ENCODE measurements at places on chromosomes 11 and 22. TPM values are rescaled to one million over a fixed set of nuclear protein-coding genes. Genes with fewer than 3 reads are reported as not detected.
A peak's percentile ranks its signal among the peaks of the same experiment; 100 is the strongest.

DNA sequence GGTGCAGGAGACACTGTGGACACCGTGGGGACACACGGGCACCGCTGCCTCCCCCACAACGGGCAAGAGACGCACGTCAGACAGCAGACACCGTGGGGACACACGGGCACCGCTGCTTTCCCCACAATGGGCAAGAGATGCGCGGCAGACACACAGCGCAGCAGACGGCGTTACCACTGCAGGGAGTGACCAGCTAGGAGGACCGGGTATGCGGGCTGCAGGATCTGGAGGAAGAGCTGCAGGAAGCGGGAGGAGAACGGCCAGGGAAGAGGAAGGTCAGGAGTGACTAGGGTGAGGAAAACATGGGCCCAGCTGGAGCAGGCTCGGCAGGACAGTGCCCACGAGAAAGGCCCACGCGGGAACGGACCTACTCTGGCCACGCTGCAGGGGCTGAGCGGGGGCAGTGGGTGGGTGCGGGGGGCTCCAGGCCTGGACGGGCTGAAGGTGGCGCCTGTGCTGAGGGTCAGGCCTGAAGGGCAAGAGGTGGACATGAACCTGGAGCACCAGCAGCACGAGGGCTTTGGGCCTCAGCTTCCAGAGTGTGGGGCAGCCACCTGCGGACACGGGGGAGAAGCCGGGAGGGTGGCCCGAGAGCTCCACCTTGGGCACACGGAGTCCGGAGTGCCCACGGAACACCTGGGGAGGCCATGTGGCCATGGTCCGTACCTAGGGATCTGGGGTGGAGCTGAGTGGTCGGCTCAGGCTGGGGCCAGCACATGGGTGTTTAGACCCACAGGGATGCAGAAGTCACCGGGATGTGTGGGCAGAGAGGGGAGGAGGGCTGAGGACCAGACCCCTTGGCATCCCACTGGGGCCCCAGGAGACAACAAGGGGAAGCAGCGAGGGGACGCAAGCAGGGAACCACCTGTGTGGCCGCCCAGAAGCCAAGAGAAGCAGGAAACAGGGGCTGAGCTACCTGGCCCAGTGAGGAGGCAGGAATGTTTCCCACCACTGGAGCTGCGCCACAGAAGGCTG, 16.5 kb downstream of the TOLLIP start:
- no peak for DNase-seq

DNA sequence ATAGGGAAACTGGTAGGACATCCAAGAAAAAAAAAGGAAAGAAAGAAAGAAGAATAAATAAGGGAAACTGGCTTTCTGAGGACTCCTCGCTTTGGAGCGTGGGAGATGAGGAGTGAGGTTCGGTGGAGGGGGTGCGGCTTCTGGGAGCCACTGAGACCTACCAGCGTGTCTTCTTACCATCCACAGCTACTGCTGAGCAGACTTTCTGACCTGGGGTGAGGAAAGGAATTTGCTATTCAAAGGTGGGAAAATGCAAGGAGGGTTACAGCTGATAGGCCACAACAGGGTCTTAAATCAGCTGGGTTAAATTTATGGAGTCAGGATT, 488 bp upstream of the SELENOM start:
- no peak for DNase-seq

DNA sequence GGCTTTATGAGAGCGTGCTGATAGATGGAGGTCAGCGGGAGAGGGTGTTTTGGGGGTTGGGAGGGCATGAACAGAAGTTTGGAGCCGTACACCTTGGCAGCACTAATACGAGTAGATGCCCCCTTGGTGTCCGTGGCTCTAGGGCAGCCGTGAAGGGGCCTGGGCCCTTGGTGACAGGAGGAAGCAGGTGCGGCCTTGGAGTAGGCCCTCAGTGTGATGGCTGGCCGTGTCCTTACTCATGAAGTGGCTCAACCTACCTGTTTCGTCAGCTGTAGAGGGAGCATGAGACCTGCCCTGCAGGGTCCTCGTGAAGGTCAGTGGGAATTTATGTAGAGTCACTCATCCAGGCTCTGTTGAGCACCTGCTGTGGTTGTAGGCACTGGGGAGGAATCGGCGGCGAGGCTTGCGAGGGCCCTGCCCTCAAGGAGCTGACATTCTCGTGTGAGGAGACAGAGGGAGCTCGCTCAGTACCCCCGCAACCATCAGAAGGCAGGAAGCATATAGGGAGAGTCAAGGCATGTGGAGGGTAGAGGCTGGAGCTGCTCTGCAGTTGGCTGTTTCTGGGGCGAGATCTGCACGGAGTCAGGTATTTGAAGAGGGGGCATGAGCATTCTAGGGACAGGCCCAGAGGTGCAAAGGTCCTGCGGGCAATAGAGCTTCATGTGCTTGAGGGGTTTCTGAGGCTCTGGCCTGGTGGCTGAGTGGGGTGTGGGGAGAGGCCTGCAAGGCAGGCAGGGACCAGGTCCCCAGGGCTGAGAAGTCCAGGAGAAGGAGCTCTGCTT, 39.6 kb downstream of the TBC1D22A start:
- DNase-seq: no peak

DNA sequence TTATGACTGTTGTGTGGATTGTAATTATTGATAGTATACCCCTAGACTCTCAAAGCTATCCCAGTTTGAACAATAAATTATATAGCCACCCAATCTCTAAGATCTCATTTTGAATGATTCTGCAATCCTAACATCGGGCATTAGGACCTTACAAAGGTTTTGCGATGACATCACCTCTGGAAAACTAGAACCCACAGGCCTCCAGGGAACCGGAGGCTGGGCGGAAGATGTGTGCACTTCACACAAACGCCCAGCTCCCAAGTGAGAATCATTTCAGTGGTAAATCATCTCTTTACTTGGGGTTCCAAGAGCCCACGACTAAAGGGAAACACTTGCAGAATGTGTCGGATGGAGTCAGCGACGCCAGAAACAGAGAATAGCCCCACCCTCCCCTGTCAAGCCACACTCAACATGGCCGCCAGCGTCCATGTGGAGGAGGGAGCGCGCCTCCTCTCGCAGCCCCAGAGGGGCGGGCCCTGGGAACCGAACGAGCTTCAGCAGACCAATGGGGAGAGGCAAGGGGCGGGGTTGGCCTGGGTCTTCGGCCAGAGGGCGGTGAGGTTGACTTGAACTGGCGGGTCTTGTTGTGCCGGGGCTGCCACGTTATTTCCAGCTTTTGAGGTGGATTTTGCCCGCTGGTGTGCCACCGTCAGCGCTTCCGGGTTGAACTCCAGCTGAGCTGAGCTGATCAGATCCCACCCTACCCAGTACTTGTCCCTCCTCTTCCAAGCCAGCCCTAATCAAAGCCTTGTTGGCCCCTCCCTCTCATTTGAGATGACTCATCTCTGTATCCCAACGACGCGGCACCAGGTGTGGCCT, 8.4 kb upstream of the MRPL48 start:
- DNase-seq: peak; percentile 99

- DNase-seq: peak; percentile 77
These were observed 120.5 kb downstream of the CACNA1I start for GRCh38 chr22:39690881-39691605.

DSCAML1 gene
- total RNA-seq: 0.13 TPM

DNA sequence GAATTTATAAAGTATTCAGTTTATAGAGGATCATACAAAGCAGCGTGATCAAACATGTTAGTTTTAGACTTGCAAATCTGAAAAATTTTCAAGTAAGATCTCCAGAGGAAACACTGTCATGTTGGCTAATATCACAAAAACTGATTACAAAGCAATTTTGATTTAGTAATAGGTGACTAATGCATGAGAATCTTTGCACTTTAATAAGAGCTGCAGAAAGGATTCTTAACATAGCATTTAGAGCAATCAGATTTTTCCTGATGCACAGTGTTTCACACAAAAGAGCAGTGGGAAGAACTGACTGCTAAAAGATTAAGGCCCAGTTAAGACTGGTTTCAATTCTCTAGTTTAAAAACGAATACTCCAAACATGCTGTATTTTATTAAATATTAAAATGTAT, 321.2 kb downstream of the GUCY1A2 start:
- no peak for DNase-seq

MFNG gene
- total RNA-seq: 155 TPM

- peak; percentile 91 for DNase-seq
These were observed 25.6 kb downstream of the ARRB1 start for GRCh38 chr11:75325713-75326438.

SEPTIN5 gene
- total RNA-seq: 1.3 TPM

DNA sequence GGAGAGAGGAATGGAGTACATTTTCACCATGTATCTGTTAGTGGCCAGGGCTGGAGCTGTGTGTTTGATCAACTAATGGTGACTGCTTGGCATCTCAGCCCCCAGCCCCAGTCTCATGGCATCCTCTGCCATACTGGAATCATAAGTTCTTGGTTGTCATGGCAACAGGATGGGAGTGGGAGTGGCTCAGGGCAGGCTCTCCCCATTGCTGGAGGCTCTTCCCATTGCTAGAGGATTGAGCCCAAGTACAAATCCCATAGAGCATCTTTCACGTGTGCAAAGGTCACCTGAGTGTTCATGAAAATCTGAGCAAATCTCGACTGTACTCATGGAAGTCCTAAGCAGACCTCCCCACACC, 14.9 kb downstream of the DNAJB13 start:
- no peak for DNase-seq

- DNase-seq: no peak
These were observed 49.8 kb downstream of the BMAL1 start for GRCh38 chr11:13327421-13327820.

- no peak for DNase-seq
These were observed 5.8 kb downstream of the PITPNB start for GRCh38 chr22:27913162-27913741.

DNA sequence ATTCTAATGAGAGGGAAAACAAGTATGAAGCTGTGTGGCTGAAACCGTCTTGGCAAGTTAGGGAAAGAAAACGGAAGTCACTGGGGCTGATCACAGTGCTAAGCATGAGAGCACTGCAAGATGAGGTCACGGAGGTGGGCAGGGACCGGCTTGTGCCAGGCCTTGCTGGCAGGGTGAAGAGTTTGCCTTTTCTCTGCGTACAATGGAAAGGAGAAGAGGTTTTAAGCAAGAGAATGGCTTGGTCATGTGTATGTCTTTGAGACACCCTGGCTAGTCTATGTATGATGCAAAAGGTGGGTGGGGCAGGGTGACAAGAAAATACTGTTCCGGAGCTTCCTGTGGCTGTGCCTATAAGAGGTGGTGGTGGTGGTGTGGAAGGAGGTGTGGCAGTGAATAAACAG, 567.9 kb downstream of the NTM start:
- DNase-seq: no peak

DNA sequence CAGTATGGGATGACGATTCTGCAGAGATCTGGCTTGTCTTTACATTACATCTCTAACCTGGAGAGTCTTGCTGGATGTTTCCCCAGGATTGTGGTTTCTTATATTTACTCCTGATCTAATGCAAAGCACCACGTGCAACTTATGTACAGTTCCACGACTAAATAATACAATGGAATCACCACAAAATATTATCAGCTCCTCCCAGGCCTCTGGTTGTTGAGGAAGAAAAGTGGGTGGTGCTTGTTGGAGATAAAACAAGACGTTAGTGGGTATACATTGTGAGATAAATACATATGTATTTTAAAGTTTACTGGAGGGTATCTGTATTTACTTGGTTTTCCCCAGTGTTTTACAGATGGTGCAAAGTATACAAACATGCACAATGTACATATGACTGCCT, 569.7 kb downstream of the NTM start:
- DNase-seq: no peak

DNA sequence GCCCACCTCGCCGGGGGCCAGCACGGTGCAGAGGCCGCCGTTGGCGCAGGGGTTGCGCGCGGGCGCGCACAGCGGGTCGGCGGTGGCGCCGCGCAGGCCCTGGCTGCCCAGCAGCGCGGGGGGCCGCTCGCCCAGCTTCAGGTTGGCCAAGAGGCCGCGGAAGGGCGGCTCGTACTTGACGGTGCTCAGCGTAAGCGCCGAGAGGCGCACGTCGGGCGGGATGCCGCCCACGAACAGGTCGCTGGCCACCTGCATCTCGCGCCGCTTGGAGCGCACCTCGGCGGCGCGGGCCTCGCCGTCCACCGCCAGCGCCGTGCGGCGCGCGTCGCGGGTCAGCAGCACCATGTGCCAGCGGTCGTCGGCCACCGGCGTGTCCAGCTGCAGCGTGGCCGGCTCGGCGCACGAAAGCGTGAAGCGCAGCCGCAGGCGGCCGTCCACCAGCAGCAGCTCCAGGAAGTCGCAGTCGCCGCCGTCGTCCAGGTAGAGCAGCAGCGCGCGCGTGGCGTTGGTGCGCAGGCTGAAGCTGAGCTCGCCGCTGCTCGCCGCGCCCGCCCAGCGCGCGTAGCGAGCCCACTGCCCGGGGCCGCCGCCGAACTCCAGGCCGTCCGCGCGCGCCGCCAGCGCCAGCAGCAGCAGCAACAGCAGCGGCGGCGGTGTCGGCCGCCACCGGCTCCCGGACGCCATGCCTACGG, 9.8 kb downstream of the NRXN2 start:
- no peak for DNase-seq

DNA sequence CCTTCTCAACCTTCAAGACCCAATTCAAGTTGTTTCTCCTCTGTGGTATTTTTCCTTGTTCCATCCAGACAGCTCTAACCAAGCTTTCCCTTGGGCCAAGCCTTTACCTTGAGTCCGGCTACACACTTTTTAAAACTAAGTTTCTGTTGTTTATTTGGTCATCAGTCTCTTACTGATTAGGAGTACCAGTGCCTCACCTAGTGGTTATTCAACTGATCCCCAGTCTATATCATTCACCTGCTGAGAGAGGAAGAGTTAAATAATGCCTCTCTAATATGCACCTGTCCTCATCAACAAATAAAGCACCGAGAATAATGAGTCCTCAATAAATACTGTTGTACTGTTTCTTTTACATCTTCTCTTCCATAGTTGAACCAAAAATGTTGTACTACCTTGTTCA, 160.8 kb downstream of the MSANTD4 start:
- no peak for DNase-seq

DNA sequence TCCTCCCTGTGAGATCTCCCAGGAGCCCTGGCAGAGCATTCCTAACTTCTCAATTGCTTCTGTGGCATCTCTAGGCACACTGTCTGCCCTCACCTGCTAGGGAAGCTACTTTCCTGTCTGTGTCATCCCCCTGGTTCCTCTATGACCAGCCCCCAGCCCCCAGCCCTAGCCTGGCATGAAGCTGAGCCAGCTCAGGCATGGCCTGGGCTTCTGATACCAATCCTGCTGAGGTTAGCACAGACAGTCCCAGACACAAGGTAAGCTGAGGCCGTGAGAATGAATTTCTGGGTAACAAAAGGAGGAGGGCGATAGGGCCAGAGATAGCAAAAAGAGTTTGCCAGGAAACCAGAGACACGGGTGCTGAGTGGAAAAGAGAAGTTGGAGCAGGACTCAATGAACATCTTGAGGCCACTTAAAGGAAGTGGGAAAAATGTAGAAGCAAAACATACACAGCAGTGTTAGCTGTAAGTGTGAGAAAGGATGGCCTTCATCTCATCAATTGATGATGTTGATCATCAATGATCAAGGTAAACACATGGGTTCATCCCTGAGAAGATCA, 87.6 kb upstream of the PICALM start:
- DNase-seq: no peak

- no peak for DNase-seq
These were observed 185.6 kb upstream of the ARHGAP42 start for GRCh38 chr11:100501450-100501849.

TCN1 gene
- not detected for total RNA-seq

LIPT2 gene
- total RNA-seq: 6.8 TPM

GRCh38 chr11:33829430-33830141, 55.3 kb upstream of the FBXO3 start:
- DNase-seq: peak; percentile 84

GRAP2 gene
- 83.2 TPM for total RNA-seq

- no peak for DNase-seq
These were observed 12.2 kb upstream of the VPS37C start for GRCh38 chr11:61173456-61173855.

TTC36 gene
- total RNA-seq: 0.43 TPM

GRCh38 chr22:49642331-49642730, 185.3 kb downstream of the BRD1 start:
- no peak for DNase-seq

TSSK2 gene
- not detected for total RNA-seq

Data from activated CD8-positive, alpha-beta T cell treated with anti-CD3 and anti-CD28 coated beads for 36 hours (primary cell).